ENCODE measurements at places on chromosomes 2 and 18. TPM values are rescaled to one million over a fixed set of nuclear protein-coding genes. Genes with fewer than 3 reads are reported as not detected.
A peak's percentile ranks its signal among the peaks of the same experiment; 100 is the strongest.

BBS5 gene
- total RNA-seq, result 17.8 TPM

DNA sequence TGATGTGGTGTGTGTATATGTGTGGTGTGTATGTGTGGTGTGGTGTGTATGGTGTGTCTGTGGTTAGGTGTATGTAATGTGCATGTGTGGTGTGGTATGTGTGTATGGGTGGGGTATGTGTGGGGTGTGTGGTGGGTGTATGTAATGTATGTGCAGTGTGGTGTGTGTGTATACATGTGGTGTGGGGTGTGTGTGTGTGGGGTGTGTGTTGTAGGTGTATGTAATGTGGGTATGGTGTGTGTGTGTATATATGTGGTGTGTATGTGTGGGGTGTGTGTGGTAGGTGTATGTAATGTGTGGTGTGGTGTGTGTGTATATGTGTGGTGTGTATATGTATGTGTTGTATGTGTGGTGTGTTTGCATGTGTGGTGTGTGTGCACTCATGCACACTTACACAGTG, 84.8 kb upstream of the ID2 start:
- H3K27ac ChIP-seq, result no peak overlapping the region
- H3K4me1 ChIP-seq, result no peaks in the 10 kb centered on the region
- no peak for DNase-seq

ZC3H6 gene
- 4.8 TPM for total RNA-seq

- H3K36me3 ChIP-seq, result no peaks in the 10 kb centered on the region
- no peaks in the 10 kb centered on the region for H3K27me3 ChIP-seq
- H3K4me1 ChIP-seq, result no peaks in the 10 kb centered on the region
- H3K27ac ChIP-seq, result no peak overlapping the region
- H3K4me3 ChIP-seq, result no peak overlapping the region
These were observed 694.2 kb upstream of the GYPC start for GRCh38 chr2:125961739-125962138.

- no peak overlapping the region for H3K27ac ChIP-seq
- H3K27me3 ChIP-seq, result no peaks in the 10 kb centered on the region
- peaks cover 15% of the 10 kb centered on the region for H3K4me1 ChIP-seq
- H3K36me3 ChIP-seq, result peaks cover 5% of the 10 kb centered on the region
These were observed 2.2 kb downstream of the STAMBP start for GRCh38 chr2:73830871-73831401.

DNA sequence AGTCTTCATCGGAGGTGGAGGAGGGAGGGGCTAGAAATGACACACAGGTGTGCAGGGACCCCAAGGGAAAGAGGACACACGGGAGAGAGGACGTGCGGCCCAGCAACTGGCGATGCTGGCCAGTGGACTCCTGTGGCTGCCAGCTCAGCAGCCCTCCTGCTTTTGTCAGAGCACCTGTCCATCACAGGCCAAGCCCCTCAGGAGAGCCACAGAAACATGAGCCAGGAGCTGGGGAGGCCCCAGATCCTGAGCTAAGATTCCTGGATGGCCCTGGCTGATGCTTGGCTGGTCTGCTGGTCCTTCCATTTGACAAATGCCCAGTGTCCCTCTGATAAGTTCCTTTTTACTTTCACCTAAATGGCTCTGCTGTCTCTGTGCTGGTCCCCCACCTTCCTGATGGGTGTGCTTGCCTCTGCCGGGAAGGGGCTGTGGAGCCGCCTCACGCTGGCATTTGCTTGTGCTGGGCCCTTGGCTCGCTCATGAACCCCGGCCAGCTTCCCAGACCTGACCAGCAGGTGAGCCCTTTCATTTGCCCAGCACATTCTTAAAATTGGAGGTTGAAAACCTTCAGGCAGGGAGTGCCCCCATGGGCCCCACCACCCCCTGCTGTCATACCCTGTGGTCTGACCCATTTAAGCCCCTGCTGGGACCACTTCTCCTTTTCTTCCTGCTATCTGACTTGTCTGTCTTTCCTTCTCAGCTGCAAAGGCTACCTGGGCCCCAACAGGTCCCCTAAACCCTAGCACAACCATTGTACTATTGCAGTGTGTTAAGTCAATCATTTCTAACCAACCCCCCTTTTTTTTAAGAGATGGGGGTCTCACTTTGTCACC, 37.3 kb downstream of the CYP27C1 start:
- no peak overlapping the region for H3K27ac ChIP-seq
- no peak for DNase-seq
- H3K27me3 ChIP-seq, result no peaks in the 10 kb centered on the region
- H3K36me3 ChIP-seq, result no peaks in the 10 kb centered on the region

GRCh38 chr2:53969968-53970723, 647 bp downstream of the PSME4 start:
- peaks cover 21% of the 10 kb centered on the region for H3K4me1 ChIP-seq
- DNase-seq, result peak; percentile 45
- peak overlapping the region; percentile 91 for H3K4me3 ChIP-seq

- H3K36me3 ChIP-seq, result no peaks in the 10 kb centered on the region
- H3K27me3 ChIP-seq, result no peaks in the 10 kb centered on the region
- H3K4me3 ChIP-seq, result no peak overlapping the region
- peaks cover 3% of the 10 kb centered on the region for H3K4me1 ChIP-seq
These were observed 317.6 kb downstream of the TNS1 start for GRCh38 chr2:217685255-217685605.

DNA sequence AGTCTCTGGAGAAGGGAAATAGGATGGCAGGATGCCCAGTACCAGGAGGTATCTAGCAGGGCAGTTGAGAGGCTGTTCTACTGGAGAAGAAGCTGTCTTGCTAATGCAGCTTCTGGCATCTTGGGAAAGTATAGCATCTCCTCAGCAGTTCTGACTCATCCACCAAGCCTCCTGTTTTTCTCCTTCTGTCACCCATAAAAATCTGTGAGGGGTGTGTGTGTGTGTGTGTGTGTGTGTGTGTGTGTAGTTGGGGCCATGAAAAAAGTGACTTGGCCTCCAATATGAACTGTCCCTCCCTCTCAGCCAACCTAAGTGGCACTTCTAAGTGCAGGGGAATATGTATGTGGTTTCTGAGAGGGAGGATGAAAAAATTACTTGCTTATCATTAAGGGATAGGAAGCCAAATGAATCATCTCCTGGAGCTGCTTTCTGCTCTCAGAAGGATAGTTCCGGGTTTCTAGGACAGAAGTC, 83.9 kb downstream of the CBLN2 start:
- H3K27me3 ChIP-seq, result no peaks in the 10 kb centered on the region
- no peak overlapping the region for H3K4me3 ChIP-seq
- no peaks in the 10 kb centered on the region for H3K4me1 ChIP-seq
- DNase-seq, result no peak
- H3K36me3 ChIP-seq, result no peaks in the 10 kb centered on the region
- H3K27ac ChIP-seq, result no peak overlapping the region

GRCh38 chr2:196956069-196956468, 29.6 kb upstream of the PGAP1 start:
- no peak overlapping the region for H3K4me3 ChIP-seq
- H3K36me3 ChIP-seq, result no peaks in the 10 kb centered on the region
- H3K27me3 ChIP-seq, result no peaks in the 10 kb centered on the region
- peaks cover 5% of the 10 kb centered on the region for H3K4me1 ChIP-seq

CKAP2L gene
- total RNA-seq, result 2.0 TPM

DNA sequence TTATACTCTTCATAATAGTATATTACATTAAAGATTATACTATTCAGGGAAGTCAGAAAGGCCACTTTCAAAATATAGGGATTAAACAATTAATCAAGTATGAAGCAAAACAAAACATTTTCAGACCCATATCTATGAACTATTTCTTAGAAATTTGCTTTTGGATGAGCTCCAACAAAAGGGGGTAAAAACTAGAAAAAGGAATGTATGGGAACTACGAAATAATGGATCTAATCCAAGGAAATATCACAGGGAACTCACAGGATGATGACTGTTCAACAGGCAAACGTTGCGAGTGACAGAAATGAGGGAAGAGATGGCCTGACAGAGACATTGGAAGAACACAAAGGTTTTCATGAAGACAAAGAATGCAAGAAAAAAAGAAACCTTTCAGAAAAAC, 27.9 kb downstream of the G6PC2 start:
- no peaks in the 10 kb centered on the region for H3K27me3 ChIP-seq
- H3K4me3 ChIP-seq, result no peak overlapping the region
- no peaks in the 10 kb centered on the region for H3K4me1 ChIP-seq
- no peaks in the 10 kb centered on the region for H3K36me3 ChIP-seq

GRCh38 chr2:109398366-109399015, 215.3 kb downstream of the SEPTIN10 start:
- no peaks in the 10 kb centered on the region for H3K4me1 ChIP-seq
- no peaks in the 10 kb centered on the region for H3K36me3 ChIP-seq
- no peaks in the 10 kb centered on the region for H3K27me3 ChIP-seq
- no peak overlapping the region for H3K4me3 ChIP-seq

- H3K36me3 ChIP-seq, result no peaks in the 10 kb centered on the region
- no peaks in the 10 kb centered on the region for H3K4me1 ChIP-seq
- H3K27me3 ChIP-seq, result no peaks in the 10 kb centered on the region
- no peak overlapping the region for H3K27ac ChIP-seq
- DNase-seq, result no peak
These were observed 111.5 kb downstream of the MDH1 start for GRCh38 chr2:63700271-63700670.

GRCh38 chr2:200054681-200055468, 99.5 kb downstream of the MAIP1 start:
- H3K27ac ChIP-seq, result no peak overlapping the region
- H3K4me3 ChIP-seq, result no peak overlapping the region
- no peaks in the 10 kb centered on the region for H3K4me1 ChIP-seq
- DNase-seq, result no peak
- H3K36me3 ChIP-seq, result no peaks in the 10 kb centered on the region

TUBA4B gene
- 6.3 TPM for total RNA-seq

GRCh38 chr18:8695932-8696517, 9.3 kb upstream of the MTCL1 start:
- H3K27me3 ChIP-seq, result no peaks in the 10 kb centered on the region
- DNase-seq, result no peak
- H3K4me3 ChIP-seq, result no peak overlapping the region
- no peaks in the 10 kb centered on the region for H3K4me1 ChIP-seq
- H3K27ac ChIP-seq, result no peak overlapping the region
- H3K36me3 ChIP-seq, result no peaks in the 10 kb centered on the region

DNA sequence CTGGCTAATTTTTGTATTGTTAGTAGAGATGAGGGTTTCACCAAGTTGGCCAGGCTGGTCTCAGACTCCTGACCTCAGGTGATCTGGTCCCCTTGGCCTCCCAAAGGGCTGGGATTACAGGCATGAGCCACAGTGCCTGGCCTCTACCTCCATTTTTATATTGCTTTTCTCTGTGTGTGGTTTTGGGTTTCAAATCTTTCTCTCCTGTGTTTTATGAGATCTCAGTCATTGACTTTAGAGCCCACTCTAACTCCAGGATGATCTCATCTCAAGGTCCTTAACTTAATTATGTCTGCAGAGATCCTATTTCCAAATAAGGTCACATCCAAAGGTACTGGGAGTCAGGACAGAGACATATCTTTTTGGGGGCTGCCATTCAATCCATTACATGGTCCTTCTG, 24.7 kb downstream of the ARL4C start:
- no peak overlapping the region for H3K27ac ChIP-seq
- H3K27me3 ChIP-seq, result no peaks in the 10 kb centered on the region
- DNase-seq, result no peak
- H3K4me1 ChIP-seq, result no peaks in the 10 kb centered on the region

DNA sequence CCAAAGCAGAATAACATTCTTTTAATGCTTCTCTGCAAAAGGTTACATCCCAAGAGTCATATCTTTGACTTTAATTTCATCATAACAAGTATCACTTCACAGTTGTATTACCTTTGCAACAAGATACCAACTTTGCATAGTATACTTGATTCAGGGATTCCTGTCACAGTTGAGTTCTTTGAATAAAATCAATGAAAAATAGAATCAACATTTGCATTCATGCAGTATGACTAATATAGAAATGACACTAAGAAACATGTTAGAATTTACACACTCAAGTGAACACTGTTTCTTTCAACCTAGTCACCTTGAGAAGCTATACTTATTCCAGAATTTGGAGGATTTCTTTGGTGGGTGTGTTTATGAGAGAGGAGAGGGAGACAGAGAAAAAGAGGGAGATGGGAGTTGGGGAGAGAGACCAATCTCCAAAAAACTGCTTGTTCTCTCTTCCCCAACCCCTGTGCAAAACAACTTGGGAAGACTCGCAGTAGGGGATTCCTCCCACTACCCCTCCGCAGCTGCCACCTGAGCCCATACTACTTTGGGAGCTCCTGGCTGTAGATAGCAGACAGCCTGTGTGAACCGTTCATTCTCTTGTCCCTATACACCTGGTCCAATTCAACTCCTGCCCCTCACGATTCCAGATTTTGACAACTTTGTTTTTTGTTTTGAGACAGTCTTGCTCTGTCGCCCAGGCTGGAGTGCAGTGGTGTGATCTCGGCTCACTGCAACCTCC, 57.7 kb downstream of the PELI1 start:
- no peak overlapping the region for H3K27ac ChIP-seq
- peaks cover 3% of the 10 kb centered on the region for H3K4me1 ChIP-seq
- peaks cover 4% of the 10 kb centered on the region for H3K36me3 ChIP-seq
- DNase-seq, result no peak
- H3K27me3 ChIP-seq, result no peaks in the 10 kb centered on the region
- no peak overlapping the region for H3K4me3 ChIP-seq
